T-helper 17 cell (primary cell): ENCODE measurements at places on chromosomes 1 and 21. TPM values are rescaled to one million over a fixed set of nuclear protein-coding genes. Genes with fewer than 3 reads are reported as not detected.

Gene RHEX
- total RNA-seq: 0.50 TPM

Gene SFN
- 1.3 TPM for total RNA-seq

Gene MAP3K21
- total RNA-seq: 1.9 TPM

Gene CDC7
- 5.2 TPM for total RNA-seq

Gene PIGR
- not detected for total RNA-seq

Gene SPRR2B
- total RNA-seq: not detected

Gene CASP9
- total RNA-seq: 11.4 TPM

DNA sequence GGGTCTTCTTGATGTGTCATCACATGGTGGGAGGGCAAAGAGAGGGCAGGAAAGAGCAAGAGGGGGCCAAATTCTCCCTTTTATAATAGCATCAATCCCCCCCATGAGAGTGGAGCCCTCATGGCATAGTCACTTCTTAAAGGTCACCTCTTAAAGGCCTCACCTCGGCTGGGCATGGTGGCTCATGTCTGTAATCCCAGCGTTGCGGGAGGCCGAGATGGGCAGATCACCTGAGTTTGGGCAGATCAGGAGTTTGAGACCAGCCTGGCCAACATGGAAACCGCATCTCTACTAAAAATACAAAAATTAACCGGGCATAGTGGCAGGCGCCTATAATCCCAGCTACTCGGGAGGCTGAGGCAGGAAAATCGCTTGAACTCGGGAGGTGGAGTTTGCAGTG lies 170.1 kb downstream of the PGBD5 start:
- H3K36me3 ChIP-seq: peaks cover 14% of the 10 kb centered on the region
- H3K27ac ChIP-seq: no peak overlapping the region
- no peak overlapping the region for H3K4me3 ChIP-seq
- no peaks in the 10 kb centered on the region for H3K27me3 ChIP-seq
- no peak for DNase-seq

DNA sequence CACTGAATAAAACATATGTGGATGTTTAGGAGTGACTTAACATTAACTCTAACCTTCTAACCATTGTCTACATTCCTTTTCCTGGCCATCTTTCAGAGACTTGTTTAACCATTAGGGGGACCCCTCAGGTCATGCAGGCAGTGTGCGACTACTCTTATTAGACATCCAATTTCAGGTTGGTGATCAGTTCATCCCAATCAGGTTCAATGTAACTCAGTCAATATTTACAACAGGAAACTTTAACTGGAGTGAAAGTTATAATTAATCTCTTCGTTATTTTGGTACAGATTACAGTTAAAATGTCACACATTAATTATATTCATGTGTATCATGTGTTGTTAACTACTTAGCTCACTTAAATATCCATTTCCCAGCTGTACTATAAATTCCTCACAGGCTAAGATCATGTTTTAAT lies 68.8 kb upstream of the RGS1 start:
- H3K4me1 ChIP-seq: peaks cover 6% of the 10 kb centered on the region
- peaks cover 6% of the 10 kb centered on the region for H3K27me3 ChIP-seq
- DNase-seq: no peak
- H3K4me3 ChIP-seq: no peak overlapping the region
- peak overlapping the region; percentile 41 for H3K27ac ChIP-seq

DNA sequence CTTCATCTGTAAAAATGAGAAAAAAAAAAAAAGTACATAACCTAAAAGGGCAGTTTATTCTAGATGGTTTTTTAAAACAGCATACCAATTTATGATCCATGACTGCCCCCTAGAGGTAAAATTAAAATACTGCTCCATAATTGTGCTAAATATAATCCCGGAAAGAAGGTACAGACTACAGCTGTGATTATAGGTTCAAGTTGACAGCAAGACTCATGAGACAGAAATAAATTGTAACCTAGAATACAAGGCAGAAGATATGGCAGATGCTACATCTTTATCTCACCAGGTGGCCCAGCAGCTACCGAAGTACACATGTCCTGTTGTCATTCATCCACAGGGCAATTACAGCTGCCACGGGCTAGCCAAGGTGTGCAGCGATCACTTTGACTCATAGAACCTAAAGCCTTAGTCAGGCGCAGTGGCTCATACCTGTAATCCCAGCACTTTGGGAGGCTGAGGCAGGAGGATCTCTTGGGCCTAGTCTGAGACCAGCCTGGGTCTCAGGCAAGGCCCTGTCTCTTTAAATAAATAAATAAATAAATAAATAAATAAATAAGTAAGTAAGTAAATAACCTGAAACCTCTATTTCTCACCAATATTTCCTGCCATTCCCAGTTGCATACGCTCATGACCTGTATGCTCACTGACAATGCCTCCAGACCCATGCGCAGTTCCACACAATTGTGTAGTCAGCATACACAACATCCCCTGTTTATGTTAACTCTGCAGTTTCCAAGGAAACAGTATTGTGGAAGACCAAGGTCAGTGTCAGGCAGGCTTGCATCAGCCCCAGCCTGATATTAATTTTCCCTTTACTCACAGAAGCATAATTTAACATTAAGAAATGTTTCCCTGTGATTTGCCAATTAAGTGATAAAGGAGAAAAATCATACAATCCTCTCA lies 18.3 kb upstream of the PPIE start:
- H3K27ac ChIP-seq: no peak overlapping the region
- H3K4me1 ChIP-seq: peaks cover 3% of the 10 kb centered on the region
- peaks cover 6% of the 10 kb centered on the region for H3K36me3 ChIP-seq
- peaks cover 49% of the 10 kb centered on the region for H3K27me3 ChIP-seq
- no peak overlapping the region for H3K4me3 ChIP-seq
- DNase-seq: no peak

DNA sequence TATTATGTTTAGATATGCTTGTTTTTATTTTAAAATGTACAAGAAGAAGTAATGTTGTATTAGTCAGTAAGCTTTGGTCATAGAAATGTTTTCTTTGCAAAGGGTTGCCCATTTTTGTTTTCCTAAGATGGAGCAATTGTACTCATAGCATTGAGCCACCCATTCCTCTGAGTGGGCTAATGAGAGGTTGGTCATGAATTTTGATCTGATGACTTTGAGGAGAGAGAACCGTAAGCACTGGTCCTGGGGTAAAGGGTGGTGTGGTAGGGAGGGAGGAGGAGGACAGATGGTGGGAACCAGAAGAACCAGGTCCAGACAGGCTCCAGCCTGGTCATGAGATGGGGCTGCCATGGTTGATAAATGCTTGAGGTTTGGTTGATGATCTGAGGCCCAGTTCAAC lies 15.9 kb upstream of the SLC6A9 start:
- H3K27ac ChIP-seq: no peak overlapping the region
- H3K27me3 ChIP-seq: peaks cover 38% of the 10 kb centered on the region
- DNase-seq: no peak

- no peaks in the 10 kb centered on the region for H3K27me3 ChIP-seq
- no peak for DNase-seq
- no peak overlapping the region for H3K27ac ChIP-seq
- no peak overlapping the region for H3K4me3 ChIP-seq
Observed at GRCh38 chr1:176119549-176119948, 87.5 kb downstream of the COP1 start.

- H3K4me1 ChIP-seq: peaks cover 5% of the 10 kb centered on the region
- peaks cover 5% of the 10 kb centered on the region for H3K36me3 ChIP-seq
- H3K4me3 ChIP-seq: no peak overlapping the region
- DNase-seq: no peak
- H3K27me3 ChIP-seq: no peaks in the 10 kb centered on the region
Observed at GRCh38 chr1:87093286-87093685, 178.9 kb downstream of the HS2ST1 start.

DNA sequence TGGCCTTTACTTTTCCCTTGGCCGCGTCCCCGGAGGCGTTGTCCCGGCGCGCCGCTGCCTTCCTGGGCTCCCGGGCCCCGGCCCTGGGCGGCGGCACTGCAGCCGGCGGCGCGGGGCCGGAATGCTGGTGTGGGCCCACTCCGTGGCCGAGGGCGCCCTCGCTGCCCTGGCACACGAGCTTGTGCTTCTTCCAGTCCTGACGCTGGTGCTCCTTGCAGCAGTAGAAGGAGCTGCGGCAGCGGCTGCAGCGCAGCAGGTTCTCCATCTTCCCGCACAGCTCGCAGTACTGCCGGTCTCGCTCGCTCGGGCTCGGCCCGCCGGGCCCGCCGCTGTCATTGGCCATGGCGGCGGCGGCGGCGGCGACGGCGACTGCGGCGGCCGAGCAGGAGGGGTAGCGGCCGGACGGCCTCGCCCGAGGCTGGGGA lies 529 bp downstream of the EGLN1 start:
- H3K27me3 ChIP-seq: no peaks in the 10 kb centered on the region
- H3K4me1 ChIP-seq: peaks cover 40% of the 10 kb centered on the region
- DNase-seq: peak; percentile 37
- no peak overlapping the region for H3K27ac ChIP-seq

DNA sequence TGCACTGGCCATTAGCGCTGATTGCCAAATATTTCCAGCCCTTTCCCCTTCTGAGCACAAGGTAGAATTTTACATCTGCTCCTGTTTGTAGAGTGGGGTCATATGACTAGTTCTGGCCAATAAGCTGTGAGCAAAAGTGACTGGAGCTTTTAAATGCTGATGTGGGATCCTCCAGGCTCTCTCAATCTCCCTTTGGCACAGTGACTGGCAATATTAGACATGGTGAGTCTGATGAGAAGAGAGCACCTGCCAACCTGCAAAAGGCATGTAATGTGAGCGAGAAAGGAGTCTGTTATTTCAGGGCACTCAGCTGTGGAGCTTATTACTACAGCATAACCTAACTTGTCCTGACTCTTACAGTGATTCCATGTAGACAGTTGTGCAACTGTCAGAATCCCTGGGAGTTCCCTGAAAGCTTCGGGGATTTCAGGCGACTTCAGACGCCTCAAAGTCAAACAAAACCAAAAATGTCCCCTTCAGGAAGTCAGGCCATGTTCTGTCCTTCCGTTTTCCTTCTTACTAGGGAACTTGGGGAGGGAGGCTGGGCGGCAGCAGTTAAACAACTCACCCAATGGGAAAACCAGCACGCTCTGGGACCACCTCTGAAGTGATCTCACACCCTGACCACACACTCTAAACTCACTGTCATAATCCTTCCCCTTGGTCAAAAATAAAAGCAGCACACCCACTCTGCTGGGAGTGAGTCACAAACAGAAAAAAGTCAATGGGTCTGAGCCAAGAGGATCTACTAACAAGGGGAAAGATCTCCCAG lies 3.6 kb upstream of the RASSF5 start:
- no peak overlapping the region for H3K27ac ChIP-seq
- peaks cover 2% of the 10 kb centered on the region for H3K27me3 ChIP-seq
- peaks cover 19% of the 10 kb centered on the region for H3K4me1 ChIP-seq
- H3K4me3 ChIP-seq: no peak overlapping the region
- no peaks in the 10 kb centered on the region for H3K36me3 ChIP-seq
- DNase-seq: no peak

GRCh38 chr1:59323879-59324278 lies 27.0 kb downstream of the FGGY start:
- H3K4me1 ChIP-seq: peaks cover 4% of the 10 kb centered on the region
- DNase-seq: no peak

DNA sequence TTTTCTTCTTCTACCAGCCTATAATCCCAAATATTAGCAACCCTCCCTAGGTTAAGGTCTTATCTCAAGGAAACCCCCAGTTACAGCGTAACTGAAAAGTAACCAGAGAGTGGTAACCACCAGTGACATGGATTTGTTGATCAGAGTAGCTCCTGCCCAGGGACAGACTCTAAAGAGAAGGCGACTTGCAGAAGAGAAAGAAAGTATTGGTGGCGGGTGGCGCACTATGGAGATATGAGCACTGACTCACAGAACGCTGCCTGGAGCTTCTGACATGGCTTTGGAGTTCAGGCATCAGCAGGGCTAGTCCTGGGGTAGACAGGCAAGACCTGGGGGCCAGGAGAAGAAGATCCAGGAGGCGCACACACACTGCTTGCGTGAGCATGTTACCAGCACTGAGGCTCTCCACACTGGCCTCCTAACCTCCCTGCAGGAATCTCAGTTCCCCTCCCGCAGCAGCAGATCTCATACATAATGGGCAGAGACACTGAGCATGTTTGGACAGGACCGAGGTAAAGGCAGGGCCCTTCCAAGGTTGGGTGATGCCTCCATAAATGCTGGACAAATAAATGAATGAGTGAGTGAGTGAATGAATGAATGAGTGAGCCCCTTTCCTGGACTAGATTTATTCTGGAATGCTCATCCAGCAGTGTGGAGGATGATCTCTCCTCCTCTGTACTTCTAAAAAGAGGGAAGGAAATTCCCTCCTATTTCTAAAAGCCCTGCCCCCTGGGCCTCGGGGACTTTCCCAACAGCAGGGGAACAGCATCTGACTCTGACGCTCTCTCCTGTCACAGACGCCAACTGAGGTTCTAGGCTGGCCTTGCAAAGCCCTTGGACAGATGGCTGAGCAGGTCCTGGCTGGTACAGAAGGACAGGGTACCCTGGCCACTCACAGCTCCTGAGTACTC lies 175.5 kb downstream of the CLIC6 start:
- peak overlapping the region; percentile 89 for H3K27ac ChIP-seq
- H3K36me3 ChIP-seq: peaks cover 5% of the 10 kb centered on the region
- DNase-seq: no peak
- H3K27me3 ChIP-seq: no peaks in the 10 kb centered on the region

- DNase-seq: no peak
- H3K4me3 ChIP-seq: no peak overlapping the region
- H3K27ac ChIP-seq: no peak overlapping the region
- peaks cover 3% of the 10 kb centered on the region for H3K36me3 ChIP-seq
- H3K4me1 ChIP-seq: peaks cover 6% of the 10 kb centered on the region
Observed at GRCh38 chr21:34513129-34513675, 1.2 kb upstream of the KCNE1 start.

GRCh38 chr1:28258628-28259251 lies 578 bp upstream of the SESN2 start:
- peak overlapping the region; percentile 88 for H3K4me3 ChIP-seq
- H3K27ac ChIP-seq: peak overlapping the region; percentile 9
- peaks cover 32% of the 10 kb centered on the region for H3K4me1 ChIP-seq
- no peak for DNase-seq

DNA sequence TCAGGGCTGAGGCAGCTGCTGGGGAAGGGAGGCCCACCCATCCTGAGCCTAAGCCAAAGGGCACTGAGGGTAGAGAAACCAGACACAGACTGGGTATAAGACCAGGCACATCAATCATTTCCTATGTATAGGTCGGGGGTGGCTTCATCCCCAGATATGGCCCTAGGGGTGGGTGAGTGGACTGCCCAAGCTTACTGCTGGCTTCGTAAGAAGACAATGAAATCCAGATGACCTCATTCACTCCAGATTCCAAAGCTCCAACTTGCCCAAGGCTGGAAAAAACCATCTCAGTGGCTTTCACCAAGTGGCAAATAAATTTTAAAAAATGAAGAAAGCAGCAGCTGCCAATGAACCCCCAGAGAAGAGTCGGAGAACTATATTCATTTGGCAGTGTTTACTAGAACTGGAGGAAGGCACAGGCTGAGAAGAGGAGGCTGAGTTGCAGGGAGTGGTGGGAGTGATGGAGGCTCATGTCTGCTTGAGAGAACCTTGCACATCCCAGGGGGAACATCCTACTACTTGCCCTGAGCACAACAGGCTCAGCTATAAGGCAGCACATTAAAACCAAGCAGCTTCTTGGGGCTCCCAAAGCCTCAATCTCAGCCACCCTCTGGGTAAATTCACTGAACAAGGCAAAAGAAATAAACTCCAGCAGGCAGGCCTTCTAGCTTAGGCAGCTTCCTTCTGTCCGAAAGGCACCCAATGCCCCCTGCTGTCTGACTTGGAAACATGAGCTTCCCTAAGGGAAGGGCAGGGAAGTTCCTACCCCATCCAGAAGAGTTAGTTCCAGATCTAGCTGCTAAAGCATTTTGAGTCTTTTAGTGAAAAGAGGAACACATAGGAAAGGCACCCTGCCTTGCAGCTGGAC lies 14.1 kb downstream of the PEA15 start:
- no peaks in the 10 kb centered on the region for H3K27me3 ChIP-seq
- DNase-seq: no peak
- peaks cover 9% of the 10 kb centered on the region for H3K4me1 ChIP-seq
- H3K27ac ChIP-seq: no peak overlapping the region
- no peak overlapping the region for H3K4me3 ChIP-seq
- peaks cover 5% of the 10 kb centered on the region for H3K36me3 ChIP-seq
